ENCODE measurements at places on chromosomes 7 and 10.

- DNase-seq = no peak
Measured at GRCh38 chr7:74283858-74284447, 5.3 kb upstream of the CLIP2 start.

DNA sequence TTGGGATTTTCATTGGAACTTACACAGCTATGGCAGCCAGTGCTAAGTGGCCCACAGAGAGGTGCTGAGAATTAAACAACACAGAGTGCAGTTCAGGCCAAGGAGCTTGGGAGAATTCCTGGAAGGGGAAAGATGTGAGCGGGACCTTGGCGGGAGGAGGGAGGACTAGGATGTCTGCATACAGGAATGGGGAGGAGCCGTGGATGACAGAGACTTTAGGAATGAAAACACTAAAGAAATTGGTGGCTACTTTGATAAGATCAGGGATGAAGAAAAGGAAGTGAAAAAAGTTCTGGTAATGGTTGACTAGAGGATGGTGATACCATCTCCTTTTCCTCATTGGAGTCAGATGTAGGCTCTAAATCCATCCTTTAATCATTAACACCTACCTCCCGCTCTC lies 234.2 kb upstream of the FZD8 start:
- no peak for DNase-seq

DNA sequence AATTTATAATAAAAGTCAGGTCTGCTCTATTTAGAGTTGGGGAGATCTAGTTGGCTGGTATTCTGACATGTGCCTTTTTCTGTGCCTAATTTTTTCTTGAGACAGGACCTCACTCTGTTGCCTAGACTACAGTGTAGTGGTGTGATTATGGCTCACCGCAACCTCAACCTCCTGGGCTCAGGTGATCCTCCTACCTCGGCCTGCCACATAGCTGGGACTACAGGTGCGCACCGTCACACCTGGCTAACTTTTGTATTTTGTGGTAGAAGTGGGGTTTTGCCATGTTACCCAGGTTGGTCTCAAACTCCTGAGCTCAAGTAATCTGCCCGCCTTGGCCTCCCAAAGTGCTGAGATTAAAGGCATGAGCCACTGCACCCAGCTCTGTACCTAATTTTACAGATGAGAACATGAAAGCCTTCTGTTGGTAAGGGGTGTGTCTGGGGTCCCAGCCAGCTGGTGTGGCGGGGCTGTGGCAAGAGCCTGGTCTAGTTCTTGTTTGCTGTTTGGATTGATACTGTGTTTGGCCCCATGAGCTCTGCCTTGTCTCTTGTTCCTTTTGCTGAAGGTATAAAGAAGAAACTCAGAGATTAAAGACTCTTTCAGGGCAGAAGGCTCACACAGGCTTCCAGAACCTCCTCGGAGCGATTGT lies 31.4 kb downstream of the POR start:
- no peak for DNase-seq

DNA sequence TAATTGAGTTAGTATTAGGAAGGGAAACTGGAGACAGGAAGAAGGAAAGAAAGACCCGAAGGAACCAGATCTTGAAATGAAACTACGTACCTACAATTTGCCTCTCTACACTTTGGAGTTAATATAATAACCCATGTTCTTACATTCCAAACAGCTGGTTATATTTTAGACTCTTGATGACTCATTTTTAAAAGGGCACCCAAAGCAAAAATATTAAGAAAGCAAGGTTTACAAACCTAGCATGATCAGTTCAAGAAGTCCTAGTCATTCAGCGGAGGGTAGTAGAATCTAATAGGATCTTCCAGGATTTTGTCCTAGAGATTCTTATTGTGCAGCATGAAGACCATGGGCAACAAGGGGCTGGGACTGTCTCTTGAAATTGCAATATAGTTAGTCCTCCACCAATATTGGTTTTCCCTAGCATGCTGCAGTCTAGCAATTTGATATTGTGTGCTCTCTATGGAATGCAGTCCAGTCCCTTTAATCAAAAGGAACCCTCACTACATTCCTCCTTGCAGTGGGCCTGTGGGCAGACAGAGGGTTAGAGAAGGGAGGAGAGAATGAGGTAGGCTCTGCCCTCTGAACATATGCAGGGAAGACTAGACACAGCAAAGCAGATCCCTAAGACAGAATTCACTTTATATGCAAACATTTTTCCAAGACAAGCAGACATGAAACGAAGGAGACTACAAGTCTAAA lies 230.3 kb downstream of the INHBA start:
- no peak for DNase-seq

GRCh38 chr10:14674376-14675050 lies 100.2 kb downstream of the FAM107B start:
- peak; percentile 38 for DNase-seq

GRCh38 chr7:76165973-76166403 lies 35.7 kb upstream of the SRRM3 start:
- no peak for DNase-seq

DNA sequence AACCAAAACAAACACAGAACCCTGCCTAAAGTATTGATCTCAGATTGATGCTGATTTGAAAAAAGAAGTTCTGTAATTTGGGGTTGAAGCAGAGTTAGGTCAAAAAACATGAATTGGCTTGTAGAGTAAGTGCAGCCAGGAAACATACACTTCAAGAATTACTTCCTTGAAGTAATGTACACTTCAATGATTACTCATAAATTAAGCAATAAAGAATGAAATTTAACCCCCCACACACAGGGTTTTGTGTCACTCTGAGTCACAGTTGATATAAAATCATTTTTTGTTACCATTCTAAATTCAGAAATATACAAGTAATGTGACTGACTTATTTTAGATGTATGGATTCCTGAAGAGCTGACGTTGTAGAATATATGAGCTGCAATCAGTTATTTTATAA lies 622.2 kb downstream of the POM121L12 start:
- DNase-seq = no peak

DNA sequence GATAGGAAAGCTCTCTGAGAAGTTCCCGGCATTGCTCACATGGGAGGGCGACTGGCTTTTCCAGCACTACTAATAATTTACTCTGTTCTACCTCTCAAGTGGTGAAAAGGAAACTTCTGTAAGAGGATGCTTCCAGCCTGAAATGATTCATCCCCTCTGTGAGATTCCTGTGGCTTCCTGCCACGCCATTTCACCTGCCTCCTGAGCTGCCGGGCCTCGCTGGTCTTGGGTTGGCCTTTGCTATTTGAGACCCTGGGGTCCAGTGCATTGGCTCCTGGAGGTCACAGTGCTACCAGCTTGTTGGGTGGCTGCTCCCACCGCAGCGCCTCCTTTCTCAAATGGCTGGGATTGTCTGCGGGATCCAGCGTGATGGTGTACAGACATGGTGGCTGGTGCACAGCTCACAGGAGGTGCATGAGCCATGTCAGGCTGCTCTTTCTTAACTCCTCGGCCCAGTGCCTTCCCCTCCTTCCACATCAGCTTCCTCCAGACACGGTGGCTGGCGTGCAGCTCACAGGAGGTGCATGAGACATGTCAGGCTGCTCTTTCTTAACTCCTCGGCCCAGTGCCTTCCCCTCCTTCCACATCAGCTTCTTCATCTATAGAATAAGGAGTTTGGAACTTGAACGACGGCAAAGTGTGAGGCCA lies 42.9 kb upstream of the PCBD1 start:
- no peak for DNase-seq

GRCh38 chr10:95325863-95326262 lies 35.1 kb upstream of the PDLIM1 start:
- DNase-seq = no peak

- no peak for DNase-seq
Measured at GRCh38 chr10:14001298-14002040, 329.3 kb downstream of the FRMD4A start.

- no peak for DNase-seq
Measured at GRCh38 chr10:87976101-87976743, 112.8 kb downstream of the PTEN start.

DNA sequence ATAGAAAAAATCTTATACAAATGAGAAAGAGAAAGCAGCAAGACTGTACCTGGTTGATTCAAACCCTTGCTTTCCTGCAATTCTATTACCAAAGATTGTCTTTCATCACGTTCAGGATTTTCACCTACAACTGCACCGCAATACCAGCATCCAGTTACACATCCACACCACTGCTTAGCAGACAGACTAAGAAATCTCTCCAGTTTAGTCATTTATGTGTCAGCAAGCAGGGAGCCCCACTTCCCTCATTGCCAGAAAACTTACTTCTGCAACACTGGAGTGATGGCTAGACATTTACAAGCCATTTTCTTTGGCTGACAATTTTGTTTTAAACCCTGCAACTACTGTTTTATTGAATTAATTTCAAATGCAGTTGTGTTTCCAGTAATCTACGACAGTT lies 359.6 kb upstream of the MEOX2 start:
- DNase-seq = no peak

DNA sequence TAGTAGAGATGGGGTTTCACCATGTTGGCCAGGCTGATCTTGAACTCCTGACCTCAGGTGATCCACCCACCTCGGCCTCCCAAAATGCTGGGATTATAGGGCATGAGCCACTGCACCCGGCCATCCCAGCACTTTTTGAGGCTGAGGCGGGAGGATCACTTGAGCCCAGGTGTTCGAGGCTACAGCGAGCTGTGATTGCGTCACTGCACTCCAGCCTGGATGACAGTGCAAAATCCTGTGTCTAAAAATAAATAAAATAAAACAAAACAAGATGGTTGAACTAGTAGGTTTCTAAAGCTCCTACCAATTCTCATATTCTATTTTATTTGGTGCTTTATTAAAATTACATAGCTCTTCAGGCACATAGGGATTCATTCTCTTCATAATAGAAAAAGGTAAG lies 890.3 kb upstream of the AUTS2 start:
- DNase-seq = no peak

GRCh38 chr7:28408960-28409715 lies 3.2 kb upstream of the CREB5 start:
- peak; percentile 74 for DNase-seq

DNA sequence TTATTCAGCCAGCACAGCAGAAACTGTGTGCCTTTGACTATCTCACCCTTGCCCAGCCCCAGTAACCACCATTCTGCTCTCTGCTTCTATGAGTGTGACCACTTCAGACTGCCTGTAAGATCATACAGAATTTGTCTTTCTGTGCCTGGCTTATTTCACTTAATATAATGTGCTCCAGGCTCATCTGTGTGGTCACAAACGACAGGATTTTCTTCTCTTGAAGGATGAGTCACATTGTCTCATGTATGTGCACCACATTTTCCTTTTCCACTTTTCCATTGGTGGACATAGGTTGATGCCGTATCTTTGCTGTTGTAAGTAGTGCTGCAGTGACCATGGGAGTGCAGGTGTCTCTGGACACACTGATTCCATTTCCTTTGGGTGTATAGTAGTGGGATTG lies 122.5 kb upstream of the LANCL2 start:
- no peak for DNase-seq
